ENCODE measurements at places on chromosomes 11 and 22.
A peak's percentile ranks its signal among the peaks of the same experiment; 100 is the strongest.

DNA sequence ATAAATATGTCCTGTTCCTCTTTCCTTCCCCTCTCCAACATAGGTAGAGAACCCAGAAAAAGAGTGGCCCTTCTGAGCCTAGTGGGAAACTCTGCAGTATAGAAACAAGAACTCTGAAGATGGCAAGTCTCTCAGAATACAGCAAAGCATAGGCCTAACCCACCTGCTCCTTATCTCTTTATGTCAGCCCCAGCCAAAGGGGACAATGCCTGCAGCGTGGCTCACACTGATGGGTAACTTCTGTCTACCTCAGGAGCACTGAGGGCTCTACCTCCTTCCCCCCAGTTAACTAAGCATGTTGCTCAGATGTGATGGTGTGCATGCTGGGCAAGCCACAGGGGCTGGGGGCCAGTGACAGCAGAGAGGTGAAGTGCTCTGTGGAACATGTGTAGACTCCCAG lies 4.9 kb upstream of the NRIP3 start:
- no peak for DNase-seq

DNA sequence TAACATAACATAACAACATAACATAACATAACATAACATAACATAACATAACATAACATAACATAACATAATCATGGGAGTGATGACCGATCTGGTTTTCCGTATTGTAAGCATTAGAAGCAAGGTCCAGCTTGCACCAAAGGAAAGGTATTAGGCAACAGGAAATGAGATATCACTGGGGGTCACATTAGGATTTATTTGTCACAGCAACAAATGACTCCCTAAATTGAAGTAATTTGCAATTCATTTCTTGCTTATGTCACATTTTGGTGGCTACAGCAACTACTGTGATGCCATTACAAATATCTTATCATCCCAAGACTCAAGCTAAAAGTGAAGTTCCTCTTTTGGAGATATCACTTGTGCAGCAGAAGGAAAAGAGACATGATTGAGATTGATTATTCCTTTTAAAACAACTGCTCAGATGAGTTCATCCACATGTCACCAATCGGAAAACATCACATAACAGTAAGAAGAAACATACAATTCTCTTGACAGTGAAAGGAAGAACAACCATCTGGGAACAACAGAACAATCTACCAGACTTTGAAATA lies 1331.1 kb upstream of the RAG2 start:
- no peak for DNase-seq

DNA sequence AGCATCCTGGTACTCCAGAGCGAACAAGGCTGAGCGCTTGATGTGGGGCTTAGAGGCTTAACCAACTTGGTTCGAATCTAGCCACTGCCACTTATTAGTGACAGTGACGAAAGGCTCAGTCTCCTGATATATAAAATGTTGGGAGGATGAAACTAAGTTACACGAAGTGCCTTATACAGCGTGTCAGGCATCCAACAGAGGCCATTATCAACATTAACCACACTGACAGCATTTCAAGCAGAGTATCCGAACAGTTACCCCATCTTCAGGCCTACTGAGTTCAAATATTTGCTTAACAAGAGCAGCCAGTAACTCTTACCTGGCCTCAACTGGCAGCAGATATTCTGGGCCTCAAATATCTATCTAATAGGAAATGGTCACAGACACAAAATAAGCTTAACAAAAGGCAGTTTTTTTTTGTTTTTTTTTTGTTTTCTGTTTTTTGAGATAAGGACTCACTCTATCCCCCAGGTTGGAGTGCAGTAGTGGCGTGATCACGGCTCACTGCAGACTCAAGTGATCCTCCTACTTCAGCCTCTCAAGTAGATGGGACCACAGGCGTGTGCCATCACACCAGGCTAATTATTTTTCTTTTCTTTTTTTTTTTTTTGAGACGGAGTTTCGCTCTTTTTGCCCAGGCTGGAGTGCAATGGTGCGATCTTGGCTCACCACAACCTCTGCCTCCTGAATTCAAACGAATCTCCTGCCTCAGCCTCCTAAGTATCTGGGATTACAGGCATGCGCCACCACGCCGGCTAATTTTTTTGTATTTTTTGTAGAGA lies 2.9 kb downstream of the SERPIND1 start:
- no peak for DNase-seq

GRCh38 chr22:23215294-23216241 lies 35.3 kb downstream of the BCR start:
- no peak for DNase-seq

GRCh38 chr11:91470656-91471055 lies 754.0 kb upstream of the FAT3 start:
- no peak for DNase-seq

GRCh38 chr11:105139669-105140068 lies at the start of gene CARD18:
Gene CARD18 (minus strand): TSS chr11:105139769. CDS start chr11:105139726, 43 bp downstream.
- no peak for DNase-seq

- no peak for DNase-seq
These were observed 50.7 kb downstream of the NAV2 start for GRCh38 chr11:19763330-19763729.

- no peak for DNase-seq
These were observed 385.6 kb downstream of the ETS1 start for GRCh38 chr11:128201801-128202200.

- DNase-seq = no peak
These were observed 53.7 kb upstream of the LRRC32 start for GRCh38 chr11:76724171-76724768.

GRCh38 chr11:68460741-68461574 lies at the start of gene PPP6R3:
Gene PPP6R3 (plus strand): TSS chr11:68460752. CDS start chr11:68537665, 76,913 bp downstream.
- DNase-seq = no peak

DNA sequence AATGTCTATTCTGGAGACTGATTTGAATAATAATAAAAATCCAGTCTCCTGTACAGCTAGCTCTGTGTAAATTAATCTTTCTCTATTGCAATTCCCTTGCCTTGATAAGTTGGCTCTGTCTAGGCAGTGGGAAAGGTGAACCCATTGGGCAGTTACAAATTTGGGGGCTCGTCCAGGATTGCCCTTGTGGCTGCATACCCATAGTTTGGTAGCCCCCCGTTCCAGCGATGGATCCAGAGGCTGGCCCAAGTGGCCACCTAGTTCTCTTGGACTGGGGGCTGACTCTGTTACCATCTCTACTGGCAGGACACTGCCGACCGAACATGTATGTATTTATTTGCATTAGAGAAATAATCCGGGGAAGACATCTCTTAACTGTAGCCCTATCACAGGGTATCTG lies 326.2 kb upstream of the PDGFD start:
- DNase-seq = no peak

DNA sequence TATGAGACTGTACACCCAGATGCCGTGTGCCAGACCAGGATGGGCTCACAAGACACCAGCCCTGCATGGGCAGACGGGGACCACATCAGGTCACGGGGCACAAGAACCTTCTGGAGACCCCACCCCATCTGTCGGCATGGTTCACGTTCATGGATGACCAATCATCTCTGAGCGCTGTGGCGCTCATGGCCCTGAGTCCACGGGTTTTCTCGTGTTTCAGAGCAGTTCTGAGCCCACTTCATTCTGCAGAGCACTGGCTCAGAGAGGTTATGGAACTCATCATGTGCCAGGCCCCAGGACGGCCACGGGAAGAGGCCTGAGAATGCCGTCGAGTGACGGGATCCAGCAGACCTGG lies 63.0 kb upstream of the PPARA start:
- DNase-seq = no peak

- DNase-seq = no peak
These were observed 292.2 kb downstream of the MN1 start for GRCh38 chr22:27509132-27509920.

DNA sequence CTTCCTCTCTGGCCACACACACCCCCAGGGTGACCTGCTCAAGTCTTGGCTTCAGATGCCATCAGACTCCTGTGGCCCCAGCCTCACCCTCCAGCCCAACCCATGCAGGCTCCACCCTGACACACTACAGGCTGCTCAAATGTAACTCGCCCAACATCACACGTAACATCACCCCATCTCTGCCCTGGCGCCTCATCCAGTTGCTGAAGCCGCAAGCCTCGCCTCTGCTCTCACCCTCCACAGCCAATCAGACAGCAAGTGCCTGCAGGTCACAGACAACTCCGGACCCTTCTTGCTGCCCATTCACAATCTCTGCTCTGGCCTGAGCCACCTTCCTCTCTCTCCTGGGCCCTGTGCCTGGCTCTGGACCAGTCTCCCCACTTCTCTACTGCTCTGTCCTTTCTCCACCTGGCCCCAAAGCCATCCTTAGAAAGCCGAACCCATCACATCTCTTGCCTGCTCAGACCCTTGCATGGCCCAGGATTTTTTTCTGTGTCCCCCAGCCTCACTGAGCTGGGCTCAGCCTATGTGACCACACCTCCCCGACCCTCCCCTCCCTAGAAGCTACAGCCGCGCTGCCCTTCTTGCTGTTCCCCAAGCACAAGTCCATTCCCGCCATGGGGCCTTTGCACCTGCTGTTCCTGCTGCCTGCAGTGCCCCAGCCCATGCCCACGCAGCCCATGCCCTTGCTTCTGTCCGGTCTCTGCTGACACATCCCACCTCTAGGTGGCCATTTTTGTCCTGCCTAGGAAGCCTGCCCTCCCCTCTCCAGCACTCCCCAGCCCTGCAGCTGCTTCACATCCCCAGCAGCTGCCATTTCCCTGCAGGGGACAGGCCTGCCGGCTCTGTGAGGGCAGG lies 333.9 kb downstream of the CTTN start:
- no peak for DNase-seq

DNA sequence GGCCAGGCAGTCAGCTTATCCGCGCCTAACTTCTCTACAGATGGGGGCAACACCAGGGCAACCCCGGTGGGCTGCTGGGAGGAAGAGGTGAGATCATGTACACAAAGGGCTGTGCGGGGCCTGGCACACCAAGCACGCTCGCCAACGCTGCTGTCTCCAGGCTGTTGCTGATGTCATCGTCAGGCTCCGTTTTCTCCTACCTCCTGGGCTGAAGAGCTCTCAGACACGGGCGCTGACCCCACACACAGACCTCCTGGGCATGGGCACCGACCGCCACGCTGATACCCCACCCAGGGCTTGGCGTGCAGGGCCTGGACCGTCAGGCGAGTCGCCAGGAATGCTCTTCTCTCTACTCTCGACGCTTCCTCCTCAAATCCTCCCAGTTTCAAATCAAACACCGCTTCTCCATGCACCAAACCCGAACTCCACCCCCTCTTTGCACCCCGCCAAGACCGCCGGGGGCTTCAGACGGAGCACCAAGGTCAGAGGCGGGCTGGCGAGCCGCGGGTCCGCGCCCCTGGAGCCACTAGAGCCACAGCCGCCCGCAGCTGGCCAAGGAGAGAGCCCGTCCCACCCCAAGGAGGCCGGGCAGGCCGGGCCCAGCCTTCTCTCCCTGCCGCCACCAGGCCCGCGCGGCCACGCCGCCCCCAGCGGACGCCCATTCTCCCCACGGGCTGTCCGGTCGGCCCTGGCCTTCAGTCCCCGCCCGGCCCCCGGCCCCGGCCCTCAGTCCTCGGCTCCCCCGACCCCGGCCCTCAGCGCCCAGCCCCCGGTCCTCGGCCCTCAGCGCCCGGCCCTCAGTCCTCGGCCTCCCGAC lies 772 bp downstream of the SBF1 start:
- peak; percentile 33 for DNase-seq

DNA sequence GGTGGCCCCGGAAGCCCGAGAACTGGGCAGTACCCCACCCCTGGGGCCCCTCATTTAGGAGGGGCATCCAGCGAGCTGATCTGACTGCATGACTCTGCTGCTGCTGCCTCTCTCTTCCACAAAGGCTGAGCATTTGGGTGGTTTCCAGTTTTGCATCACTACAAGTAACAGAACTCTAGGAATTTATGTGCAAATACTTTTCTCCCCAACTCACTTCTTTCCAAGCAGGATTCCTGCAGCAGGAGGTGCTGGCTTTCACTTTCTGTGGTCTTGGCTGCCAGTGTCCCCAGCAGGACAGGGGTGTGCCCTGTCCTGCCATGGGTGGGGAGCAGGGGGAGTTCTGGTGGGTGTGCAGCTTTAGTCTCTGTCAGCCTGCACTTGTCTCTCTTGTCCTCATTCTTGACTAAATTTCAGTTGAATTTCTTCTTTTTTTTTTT lies 21.2 kb downstream of the UPB1 start:
- DNase-seq = no peak

Data from stimulated activated CD4-positive, alpha-beta T cell treated with anti-CD3 and anti-CD28 coated beads, TNF-alpha, amount 100 ng/mL, for 24 hours (primary cell).